Foreskin keratinocyte (primary cell): ENCODE measurements at places on chromosomes 13 and 19. TPM values are rescaled to one million over a fixed set of nuclear protein-coding genes. Genes with fewer than 3 reads are reported as not detected.
A peak's percentile ranks its signal among the peaks of the same experiment; 100 is the strongest.

DNA sequence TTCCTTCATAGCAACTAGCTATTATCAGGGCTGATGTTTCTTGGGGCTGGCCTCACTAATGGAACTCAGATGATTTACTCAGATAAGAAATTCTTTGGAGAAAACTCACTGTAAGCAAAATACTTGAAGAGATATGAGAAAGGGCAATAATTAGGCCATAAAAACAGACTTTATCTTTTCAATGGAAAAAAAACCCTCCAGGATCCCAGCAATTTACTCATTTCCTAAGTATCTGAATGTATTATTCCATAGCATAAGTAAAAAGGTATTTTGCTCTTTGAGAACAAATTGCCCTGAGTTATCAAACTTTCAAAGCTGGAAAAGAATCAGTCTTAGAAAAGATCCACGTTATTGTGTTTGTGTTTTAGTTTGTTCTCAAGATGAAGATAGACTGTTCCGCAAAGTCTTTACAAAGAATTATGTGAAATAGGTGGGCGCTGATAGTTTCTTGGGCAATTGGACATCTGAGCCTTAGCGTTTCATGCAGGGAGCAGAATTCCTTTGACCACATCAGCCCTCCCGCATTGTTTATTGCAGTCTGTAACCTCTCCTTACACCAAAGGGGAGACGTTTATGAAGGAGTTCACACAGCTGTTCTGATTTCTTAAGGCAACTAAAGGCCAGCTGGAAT lies 29.1 kb upstream of the CSNK1A1L start:
- peak; percentile 50 for DNase-seq

DNA sequence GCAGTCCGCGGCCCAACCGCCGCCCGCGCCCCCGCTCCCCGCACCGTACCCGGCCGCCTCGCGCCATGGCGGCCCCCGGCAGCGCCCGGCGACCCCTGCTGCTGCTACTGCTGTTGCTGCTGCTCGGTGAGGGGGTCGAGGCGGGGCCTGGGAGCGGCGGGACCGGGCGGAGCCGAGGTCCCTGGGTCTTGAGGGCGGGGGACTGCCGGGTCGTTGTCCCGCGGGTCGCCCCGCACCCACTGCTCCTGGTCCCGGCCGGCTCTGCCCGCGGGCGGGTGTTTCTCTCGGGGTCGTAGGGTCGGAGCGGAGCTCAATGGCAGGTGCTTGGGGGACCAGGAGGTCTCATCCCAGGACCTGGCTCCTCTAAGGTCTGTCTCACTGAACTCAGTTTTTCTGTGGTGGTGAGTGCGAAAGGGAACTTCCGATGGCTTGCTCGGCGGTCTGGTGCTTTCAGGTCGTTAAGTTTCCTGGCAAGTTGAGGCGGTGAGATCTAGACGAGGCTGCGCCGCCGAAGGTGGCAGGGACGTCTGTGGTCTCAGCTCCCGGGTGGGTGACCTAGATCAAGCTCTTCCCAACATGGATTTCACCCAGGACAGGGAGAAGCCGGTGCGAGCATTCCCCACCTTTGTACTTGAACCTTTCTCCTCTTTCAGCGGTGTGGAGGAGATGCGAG lies 467 bp downstream of the LAMP1 start:
- no peak for DNase-seq

DNA sequence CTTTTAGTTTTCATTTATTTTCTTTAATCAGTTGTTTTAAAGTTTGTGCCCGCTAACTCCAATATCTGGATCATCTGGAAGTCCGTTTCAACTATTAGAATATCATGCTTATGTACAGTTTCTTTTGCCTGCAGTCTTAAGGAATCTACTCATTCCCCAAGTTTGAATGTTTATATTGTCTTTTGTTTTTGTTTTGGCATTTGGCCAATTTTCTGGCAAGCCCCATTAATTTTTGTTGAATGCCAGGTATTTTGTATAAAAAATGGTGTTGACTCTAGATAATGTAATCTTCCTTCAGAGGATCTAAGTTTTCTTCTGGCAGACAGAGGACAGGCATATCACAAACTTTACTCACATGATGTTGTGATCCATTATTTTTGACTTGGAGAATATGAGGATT lies 11.1 kb upstream of the ZNF235 start:
- no peak for DNase-seq

DNA sequence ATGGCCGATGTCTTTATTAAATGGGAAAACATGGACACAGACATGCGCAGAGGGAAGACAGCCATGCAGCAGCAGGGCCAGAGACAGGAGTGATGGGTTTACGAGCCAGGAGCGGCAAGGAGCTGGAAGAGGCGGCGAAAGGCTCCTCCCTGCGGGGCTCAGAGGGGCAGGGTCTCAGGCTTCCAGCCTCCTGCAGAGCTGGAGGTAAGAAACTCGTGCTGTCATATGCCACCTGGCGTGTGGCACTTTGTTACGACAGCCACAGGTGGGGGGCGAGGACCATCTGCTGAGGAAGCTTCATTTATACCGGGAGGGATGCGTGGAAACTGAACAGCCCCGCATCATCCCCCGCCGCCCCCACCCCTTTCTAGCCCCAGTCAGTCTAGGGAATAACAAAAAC lies 52.0 kb upstream of the SPACA7 start:
- no peak for DNase-seq

DNA sequence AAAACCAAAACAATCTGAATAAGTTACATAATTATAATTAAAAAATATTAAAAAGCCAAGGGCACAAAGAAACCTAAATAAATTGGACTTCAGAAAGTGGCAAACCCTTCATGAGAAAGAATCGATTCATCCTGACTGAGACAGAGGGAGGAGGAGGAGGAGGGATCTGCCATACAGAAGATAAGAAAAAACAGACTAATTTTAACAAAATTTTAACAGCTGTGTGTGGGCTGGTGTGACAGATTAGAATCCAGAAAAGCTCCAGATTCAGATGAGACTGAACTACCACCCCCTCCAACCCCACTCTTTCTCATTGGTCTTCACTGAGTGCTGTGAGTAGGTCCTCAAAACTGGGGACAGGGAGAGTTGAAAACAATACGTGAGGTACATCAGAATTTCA lies 111.5 kb upstream of the HTR2A start:
- DNase-seq = no peak

DNA sequence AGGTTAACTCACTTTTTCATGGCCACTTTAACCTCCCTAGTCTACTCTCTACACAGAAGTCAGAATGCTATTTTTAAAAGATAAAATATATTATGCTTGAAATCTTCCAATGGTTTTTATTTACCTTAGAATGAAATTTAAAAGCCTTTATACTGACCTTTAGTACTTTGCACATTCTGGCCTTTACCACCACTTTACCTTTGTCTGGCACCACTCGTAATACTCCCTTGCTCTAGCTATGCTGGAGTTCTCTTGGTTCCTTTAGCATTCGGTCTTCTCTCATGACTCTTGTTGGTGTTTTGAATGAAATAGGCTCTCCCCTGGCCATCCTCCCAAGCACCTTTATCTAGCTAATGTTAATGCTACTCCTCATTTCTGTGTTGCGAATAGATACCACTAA lies 310.8 kb downstream of the GPC5 start:
- no peak for DNase-seq

- DNase-seq = no peak
These were observed 171.3 kb downstream of the DACH1 start for GRCh38 chr13:71695662-71696061.

DNA sequence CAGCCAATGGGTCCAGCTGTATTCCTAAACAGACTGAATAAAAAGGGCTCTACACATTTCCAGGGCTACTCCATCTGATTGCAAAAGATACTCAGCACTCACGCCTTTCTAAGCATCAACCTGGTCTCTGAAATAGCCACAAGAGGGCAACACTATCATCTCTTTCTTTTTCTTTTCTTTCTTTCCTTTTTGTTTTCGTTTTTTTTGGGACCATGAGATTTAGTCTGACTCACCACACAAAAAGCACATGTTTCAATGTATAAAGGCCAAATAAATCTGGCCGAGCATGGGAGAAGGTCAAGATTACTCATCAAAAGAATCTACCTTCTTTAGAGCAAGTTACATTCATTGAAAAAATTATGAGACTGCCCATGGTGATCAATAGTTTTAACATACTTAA lies 805.6 kb upstream of the ARGLU1 start:
- DNase-seq = no peak

GRCh38 chr19:44718441-44719261 lies 19.7 kb downstream of the CEACAM16 start:
- no peak for DNase-seq

- DNase-seq = no peak
These were observed 2.7 kb upstream of the ZFP82 start for GRCh38 chr19:36420961-36421748.

- DNase-seq = no peak
These were observed 2.9 kb downstream of the CD37 start for GRCh38 chr19:49338023-49338677.

FXYD7 gene
- polyA plus RNA-seq = 0.16 and 0.25 TPM in 2 replicates

SIGLEC14 gene
- polyA plus RNA-seq = not detected in 2 replicates

SLC7A10 gene
- polyA plus RNA-seq = not detected in 2 replicates

ZNF223 gene
- 1.3 and 1.6 TPM in 2 replicates for polyA plus RNA-seq
